NCI-H226 (cell line): ENCODE measurements at places on chromosomes 11 and 22.
A peak's percentile ranks its signal among the peaks of the same experiment; 100 is the strongest.

DNA sequence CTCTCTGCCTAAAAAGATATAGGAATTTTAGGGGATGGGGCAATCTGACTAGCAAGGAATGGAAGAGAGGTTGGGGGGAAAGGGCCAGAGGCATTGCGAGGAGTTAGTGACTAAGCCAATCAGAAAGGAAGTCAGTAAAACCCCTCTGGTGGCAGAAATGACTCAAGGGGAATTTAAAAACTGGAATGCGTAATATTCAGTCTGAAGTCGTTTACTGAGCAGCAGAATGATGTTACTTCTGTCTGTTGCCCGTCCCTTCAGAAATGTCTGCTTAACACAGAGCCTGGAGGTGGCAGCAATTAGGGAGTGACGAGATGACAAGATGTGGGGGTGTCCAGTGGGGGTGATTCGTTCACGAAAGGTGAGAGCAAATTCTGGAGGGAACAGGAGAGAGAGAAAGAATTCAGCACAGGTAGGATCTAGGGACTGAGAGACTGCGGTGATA, 107.7 kb upstream of the CLMP start:
- no peak for DNase-seq

DNA sequence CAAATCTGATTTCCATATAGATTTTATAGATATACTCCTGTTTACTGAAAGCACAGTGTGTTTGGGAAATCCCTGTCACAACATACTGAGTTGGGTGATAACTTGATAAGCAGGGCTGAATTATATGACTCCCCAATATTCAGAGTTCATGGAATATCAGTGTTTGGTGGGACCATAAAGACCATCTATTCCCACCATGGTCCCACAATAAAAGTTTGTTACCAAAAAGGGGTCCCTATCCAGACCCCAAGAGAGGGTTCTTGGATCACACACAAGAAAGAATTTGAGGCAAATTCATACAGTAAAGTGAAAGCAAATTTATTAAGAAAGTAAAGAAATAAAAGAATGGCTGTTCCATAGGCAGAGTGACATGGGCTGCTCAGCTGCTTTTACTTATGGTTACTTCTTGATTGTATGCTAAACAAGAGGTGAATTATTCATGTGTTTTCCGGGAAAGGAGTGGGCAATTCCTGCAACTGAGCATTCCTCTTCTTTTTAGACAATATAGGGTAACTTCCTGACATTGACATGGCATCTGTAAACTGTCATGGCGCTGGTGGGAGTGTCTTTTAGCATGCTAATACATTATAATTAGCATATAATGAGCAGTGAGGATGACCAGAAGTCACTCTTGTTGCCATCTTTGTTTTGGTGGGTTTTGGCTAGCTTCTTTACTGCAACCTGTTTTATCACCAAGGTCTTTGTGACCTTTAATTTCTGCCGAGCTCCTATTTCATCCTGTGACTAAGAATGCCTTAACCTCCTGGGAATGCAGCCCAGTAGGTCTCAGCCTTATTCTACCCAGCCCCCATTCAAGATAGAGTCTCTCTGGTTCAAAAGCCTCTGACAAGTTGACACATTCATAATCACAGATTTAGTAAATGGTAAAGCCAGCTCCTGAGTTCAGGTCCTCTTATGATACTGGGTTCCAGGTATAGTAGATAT, 240.6 kb upstream of the PDGFD start:
- DNase-seq, result peak; percentile 18

DNA sequence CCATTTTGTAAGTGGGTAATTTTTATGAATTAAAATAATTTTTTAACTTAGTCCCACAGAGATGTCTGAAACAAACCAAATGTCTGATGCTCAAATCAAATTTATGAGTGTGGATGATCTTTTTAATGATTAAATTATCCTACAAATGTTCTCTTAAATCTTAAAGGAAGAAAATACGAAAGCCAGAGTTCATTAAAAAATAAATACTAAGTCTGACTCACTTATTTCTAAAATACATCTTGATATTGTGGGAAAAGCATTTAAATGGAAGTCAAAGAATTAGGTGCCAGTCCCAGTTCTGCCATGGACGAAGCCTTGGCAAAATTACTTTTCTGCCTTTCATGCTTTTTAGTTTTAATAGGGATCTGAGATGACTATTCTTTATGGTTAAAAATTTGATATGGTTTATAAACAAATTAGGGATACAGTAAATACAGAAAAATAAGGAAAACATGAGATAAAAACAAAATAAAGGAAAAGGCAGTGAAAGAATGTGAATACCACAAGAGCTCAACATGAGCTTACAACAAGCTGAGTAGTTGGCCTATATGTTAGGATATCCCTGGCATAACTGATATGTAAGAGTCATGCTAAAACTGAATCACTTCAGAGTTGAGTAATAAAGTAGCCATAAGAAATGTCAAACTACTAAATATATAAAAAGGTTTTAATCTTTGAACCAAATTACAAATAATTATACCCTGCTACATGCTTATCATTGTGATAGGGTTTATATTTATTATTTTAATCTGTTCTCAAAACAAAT, 9.2 kb downstream of the CCDC34 start:
- peak; percentile 26 for DNase-seq

GRCh38 chr22:39896313-39896996, 2.9 kb upstream of the ENTHD1 start:
- no peak for DNase-seq

- no peak for DNase-seq
These were observed 107.3 kb upstream of the LMO1 start for GRCh38 chr11:8370812-8371515.

DNA sequence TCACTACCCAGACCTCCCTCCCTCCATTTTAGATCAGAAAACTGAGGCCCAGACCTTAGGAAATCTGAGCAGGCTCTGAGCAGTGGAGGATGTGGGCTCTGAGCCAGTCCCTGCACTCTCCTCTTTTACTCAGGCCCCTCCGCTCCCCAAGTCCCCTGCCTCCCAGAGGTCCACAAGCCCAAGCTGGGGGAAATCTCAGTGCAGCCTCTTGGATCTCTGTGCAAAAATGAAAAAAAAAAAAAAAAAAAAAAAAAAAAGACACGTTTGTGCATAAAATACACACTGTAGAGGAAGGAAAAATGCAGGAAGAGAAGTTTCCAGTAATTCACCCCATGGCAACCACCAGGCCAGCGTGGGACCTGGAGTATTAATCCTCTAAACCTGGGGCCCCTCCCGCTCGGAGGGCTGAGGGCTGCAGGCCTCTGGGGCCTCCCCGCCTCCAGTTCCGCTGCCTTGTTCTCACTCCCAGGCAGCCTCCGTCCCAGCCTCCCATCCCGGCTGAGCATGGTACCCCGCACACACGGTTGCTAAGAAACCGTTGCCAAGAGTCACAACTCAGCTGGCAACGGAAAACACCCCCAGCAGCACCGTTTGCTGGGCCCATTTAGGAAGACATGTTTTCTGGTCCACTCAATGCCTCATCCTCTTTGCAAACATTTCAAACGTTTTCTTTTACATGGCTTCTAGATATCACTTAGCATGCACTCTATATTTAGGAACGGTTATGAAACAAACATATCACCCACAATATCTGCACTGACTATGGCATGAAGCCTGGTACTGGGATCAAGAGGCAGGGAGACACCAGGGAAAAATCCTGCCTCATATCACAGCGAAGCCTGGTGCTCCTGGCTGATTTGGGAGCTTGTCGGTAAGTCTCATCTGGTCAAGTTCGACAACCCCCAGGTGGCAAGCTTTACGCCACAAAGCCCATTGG, 227.5 kb downstream of the CTTN start:
- no peak for DNase-seq

DNA sequence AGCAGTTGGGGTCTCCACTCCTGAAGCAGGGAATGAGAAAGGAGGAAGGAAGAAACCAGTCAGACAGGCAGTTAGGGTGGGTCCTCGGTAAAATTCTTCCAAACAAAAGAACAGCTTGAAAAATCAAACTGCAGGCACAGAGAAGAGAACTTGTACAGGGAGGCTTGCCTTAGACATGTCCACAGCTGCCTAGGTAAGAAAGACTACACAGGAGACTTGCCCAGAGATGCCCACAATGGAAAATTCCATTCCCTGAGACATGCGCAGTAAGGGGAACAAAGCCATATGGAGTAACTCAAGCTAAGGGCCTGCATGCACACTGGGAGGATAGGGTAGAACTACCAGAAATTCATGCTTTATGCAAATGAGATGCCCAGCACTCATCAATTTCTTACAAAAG, 9.8 kb downstream of the KCNJ11 start:
- DNase-seq, result no peak

- DNase-seq, result no peak
These were observed 261.9 kb downstream of the CTTN start for GRCh38 chr11:70660059-70660888.

- DNase-seq, result no peak
These were observed 16.8 kb downstream of the LUZP2 start for GRCh38 chr11:24513479-24514218.

GRCh38 chr11:125401746-125402145, 94.3 kb downstream of the FEZ1 start:
- no peak for DNase-seq

DNA sequence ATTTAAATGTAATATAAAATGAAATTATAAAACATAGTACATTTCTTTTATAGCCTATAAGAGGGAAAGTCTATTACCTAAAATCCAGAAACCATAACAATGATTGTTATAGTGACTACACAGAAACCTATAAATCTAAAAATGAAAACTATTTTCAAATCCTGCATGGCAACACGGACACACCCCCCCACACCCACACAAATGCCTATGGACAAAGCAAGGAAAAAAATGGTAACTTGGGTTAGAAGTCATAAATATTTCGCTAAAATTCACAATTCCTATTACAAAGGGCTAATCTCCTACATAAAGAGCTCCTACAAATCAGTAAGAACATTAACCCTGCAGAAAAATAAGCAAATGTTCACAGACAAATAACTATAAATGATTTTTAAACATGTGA, 56.4 kb downstream of the GAB2 start:
- DNase-seq, result no peak

GRCh38 chr11:8038393-8038792, 42.6 kb upstream of the TUB start:
- no peak for DNase-seq

DNA sequence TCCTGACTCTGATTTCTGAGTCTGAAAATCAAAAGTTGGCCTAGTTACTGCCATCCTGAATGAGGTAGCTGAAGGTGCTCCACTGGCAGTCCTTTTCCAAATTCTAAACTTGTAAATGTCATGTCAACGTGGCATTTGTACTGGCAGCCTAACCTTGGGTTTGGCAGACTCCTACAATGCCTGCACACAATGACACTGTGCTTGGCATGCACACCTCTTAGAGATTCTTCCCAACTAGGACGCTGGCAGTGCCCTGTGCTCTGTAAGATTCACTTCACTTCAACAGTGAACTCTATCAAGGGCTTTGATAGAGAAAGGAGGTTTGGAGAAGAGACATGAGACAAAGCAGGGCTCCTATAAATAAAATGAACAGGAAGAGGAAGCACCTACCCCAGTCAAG, 21.9 kb upstream of the PPP2R1B start:
- DNase-seq, result no peak

DNA sequence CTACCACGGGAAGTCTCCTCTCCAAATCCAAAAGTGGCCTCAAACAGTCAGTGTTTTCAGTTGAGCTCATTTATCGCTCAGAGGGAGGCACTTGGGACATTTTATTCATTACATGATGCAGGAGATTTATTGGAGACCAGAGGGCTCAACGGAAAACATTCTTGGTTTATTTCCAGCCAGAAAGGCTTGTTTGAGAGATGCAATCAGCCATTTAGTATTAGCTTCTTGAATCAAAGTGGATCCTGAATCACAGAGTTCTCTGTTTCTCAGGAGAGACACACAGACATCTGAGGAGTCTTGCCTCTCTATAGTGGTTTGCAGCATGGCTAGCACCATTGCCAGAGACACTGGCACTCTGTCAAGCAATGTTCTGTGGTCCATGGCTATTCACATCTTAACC, 31.5 kb downstream of the CD44 start:
- no peak for DNase-seq

DNA sequence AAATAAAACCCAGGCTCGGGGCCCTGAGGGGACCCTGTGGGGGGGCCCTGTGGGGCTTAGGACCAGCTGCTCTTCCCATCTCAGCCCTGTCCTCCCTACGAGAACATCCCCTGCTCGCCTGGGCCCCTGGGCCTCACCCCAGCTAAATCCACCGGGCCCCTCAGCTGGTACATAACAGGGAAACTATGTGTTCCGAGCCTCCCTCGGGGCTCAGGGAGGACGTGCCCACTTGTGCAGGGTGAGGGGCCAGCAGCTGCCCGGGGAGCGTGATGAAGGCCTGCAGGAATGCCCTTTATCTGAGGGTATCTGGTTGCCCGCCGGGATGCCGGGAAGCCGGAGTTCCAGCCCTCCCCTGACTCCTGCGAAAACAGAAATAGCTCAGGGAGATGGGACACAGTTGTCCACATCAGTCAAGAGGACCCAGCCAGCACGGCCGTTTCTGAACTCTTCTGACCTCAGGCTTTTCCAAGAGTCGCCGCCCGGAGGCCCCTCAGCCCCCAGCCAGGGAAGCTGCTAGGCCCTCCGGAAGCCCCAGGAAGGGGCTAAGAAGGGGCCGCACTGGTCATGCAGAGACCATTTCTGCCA, 20.6 kb downstream of the MRPL23 start:
- no peak for DNase-seq

DNA sequence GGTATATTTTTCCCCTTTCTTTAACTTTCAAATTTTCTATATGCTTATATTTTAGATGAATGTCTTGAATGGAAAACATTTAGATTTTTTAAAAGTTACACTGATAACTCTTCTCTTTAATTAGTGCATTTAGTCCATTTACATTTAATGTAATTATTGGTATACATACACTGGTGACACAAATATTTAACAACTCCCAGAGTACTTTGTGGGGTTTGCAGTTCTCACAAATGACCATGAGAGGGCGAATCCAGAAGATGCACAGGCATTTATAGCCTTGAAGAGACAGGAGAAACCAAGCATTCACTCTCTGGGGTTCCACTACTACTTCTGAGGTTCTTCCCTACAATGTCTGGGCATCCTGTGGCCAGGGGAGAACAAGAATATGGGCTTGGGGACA, 125.1 kb downstream of the TIMP3 start:
- DNase-seq, result no peak

DNA sequence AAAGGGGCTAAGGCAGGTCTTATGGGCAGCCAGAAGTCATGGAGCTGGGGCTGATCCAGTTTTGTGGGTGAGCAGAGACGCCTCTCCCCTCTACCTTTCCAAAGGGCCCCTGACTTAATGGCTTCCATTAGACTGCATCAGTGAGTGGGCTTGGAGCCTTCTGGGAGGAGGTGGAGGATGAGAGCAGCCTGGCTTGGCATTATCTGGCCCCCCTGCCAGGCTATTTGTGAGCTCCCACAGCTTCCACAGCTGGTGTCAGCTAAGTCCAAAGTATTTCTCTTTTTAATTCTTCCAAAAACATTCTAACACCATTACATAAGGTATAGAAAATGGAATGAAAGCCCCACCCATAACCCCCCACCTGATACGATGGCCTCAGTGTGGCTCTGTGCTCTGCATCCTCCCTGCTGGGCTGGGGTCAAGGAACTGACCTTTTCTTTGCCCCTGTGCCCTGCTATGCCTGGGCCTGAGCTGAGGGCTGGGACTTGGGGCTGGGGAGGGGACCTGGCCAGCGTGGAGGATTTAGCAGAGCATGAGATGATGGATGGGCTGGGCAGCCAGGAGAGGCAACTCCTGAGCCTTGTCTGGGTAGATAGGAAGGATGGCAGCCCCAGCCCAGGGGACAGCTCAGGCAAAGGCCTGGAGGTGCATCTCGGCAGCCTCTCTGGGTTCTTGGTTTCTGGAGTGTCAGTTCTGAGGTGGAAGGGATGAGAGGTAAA, 4.0 kb downstream of the AIFM3 start:
- no peak for DNase-seq

- DNase-seq, result no peak
These were observed 3.1 kb upstream of the PPP2R5B start for GRCh38 chr11:64921384-64921783.

GRCh38 chr11:92751594-92751993, 217.9 kb upstream of the MTNR1B start:
- no peak for DNase-seq
